GM06990 (cell line): ENCODE measurements at places on chromosomes 7 and 10.

- peak; percentile 5 for DNase-seq
Observed at GRCh38 chr10:63866747-63867140, 345.5 kb downstream of the REEP3 start.

DNA sequence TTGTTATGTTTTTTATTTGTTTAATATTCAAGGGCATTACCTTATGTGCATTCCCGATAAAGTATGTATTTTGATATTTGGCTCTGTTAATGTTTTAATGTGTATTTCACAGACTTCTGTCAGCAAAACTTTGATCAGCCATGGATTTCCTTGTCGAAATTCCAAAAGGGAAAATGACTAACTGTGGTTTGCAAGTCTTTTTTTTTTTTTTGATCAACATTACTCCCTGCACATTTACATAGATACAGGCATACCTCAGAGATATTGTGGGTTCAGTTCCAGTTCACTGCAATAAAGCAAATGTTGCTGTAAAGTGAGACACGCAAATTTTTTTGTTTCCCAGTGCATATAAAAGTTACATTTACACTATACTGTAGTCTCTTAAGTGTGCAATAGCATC is 351.9 kb downstream of the CXCL12 start:
- DNase-seq = no peak

DNA sequence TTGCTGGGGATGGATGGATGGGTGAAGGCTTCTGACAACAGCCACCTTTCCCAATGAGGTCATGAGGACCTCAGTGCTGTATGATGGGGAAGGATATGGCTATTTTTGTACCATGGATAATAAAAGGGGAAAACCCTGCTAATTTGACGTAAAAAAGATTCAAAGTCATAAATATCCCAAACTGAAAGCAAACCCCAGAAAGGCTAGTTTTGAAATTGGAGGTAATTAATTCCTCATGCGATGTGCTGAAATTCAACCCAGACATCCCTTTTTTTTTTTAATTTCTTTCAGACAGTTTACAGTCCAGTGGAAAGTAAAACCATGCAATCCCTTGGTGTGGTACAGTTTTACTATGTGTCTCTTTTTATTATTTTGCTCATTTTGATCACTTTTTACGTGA is 254.5 kb upstream of the BMPER start:
- DNase-seq = no peak

- no peak for DNase-seq
Observed at GRCh38 chr10:58994226-58995057, 182.0 kb upstream of the PHYHIPL start.
